Midbrain (tissue), 1 donor: ENCODE measurements at places on chromosomes 1 and 21.

DNA sequence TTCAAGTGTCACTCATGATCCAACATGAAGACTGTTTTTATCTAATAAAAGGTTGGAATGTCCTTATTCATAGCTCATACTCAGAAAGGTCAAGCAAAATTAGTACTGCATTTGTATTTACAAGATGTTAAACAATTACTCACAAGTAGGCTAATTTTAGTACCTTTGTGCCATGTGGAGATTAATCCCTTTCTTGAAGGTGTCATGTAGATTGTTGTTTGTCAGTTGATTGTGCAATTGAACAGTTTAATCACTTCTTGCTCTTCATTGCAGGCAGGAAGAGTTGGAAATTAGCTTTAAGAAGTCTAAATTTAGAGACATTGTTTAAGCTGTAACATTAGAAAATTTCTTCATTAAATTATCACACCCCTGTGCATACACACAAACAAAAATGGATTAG lies 847.1 kb downstream of the KCNT2 start:
- DNase-seq, result no peak

DNA sequence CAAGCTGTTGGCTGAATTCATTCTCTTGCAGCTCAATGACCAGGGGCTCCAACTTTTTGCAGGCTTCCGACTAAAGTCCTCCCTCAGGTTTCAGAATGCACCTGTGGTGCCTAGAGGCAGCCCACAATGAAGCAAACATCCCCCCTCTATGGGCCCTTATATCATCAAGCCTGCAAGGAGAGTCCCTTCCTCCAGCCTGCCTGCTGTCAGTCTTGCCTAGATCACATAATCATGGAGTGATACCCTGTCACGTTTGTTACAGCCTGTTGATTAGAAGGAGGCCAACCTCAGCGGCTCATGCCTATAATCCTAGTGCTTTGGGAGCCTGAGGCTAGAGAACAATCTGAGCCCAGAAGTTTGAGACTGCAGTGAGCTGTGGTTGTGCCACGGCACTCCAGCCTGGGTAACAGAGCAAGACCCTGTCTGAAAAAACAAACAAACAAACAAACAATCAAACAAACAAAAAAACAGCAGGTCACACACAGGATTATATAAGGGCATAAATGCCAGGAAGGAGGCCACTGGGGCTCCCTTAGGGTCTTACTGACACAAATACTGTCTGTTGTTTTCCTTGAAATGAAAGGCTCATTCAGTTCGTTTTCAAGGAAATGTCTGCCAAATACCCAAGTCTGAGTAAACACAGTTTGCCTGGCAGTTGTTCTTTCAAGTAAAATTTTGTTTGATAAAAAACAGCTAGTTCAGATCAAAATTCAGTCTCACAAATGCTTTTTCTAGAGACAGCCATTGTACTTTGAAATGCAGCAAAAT lies 4.7 kb upstream of the SPRR3 start:
- peak; percentile 44 for DNase-seq

- no peak for DNase-seq
These were observed 129.6 kb downstream of the DPYD start for GRCh38 chr1:97791251-97791650.

- no peak for DNase-seq
These were observed 150.8 kb downstream of the SYF2 start for GRCh38 chr1:25081496-25081895.

GRCh38 chr1:14412235-14412634 lies 186.2 kb upstream of the KAZN start:
- no peak for DNase-seq

GRCh38 chr1:100313382-100313781 lies 38.9 kb upstream of the CDC14A start:
- DNase-seq, result no peak

GRCh38 chr1:113675302-113675701 lies 84.0 kb downstream of the PHTF1 start:
- no peak for DNase-seq

DNA sequence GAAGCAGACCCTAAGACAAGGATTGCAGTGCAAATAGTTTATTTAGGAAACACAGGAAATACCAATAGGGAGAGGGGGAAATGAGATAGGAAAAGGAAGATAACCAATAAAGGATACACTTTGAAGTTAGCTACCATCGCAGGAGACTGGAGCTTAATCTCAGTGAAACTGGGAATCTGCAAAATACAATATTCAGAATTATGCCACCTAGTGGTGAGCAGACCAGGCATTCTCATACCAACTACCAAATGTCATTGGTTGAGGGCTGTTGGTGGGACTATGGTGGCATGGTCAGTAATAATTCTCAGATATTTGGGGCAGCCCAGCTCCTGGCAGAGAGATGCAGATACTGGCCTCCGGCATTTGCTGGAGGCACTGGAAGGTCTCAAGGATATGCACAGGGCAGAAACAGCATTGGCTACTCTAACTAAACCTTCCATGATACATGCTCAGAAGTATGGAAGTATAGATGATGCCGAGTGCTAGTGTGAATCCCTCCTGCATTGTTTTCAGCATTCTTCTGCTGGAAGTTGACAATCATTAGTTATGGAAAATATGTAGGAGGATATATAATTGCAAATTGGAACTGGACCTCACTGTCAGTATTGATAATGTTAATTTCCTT lies 11.8 kb upstream of the ZFP69B start:
- peak; percentile 49 for DNase-seq

DNA sequence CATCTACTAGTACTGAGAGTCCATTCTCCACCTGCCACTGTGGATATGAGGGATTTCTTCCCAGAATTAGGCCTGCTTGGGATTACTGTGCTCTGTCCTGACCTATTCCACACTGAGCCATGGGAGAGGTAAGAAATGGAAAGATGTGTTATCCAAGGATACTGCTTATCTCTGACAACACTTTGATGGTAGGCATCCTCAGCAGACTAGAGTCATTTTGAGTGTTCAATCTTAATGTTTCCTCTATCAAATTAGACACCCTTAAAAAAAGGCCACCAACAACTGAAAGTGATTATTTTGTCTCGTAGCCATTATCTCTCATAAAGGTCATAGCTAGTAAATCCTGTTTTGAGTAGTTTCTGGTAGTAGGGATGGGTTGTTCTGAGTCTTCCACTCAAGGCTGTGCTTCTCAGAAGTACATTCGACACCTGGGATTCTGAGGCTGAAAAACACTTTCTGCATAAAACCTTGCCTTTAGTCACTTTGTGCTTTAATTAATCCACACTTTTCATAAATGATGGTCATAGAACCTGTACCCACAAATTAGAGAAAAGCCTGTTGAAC lies 8.8 kb downstream of the ATPAF1 start:
- DNase-seq, result no peak

GRCh38 chr1:204170494-204171155 lies 4.5 kb upstream of the REN start:
- no peak for DNase-seq

- no peak for DNase-seq
These were observed 32.1 kb downstream of the TGFB2 start for GRCh38 chr1:218377143-218377660.

- DNase-seq, result no peak
These were observed 201.5 kb downstream of the S1PR1 start for GRCh38 chr1:101438359-101438758.

DNA sequence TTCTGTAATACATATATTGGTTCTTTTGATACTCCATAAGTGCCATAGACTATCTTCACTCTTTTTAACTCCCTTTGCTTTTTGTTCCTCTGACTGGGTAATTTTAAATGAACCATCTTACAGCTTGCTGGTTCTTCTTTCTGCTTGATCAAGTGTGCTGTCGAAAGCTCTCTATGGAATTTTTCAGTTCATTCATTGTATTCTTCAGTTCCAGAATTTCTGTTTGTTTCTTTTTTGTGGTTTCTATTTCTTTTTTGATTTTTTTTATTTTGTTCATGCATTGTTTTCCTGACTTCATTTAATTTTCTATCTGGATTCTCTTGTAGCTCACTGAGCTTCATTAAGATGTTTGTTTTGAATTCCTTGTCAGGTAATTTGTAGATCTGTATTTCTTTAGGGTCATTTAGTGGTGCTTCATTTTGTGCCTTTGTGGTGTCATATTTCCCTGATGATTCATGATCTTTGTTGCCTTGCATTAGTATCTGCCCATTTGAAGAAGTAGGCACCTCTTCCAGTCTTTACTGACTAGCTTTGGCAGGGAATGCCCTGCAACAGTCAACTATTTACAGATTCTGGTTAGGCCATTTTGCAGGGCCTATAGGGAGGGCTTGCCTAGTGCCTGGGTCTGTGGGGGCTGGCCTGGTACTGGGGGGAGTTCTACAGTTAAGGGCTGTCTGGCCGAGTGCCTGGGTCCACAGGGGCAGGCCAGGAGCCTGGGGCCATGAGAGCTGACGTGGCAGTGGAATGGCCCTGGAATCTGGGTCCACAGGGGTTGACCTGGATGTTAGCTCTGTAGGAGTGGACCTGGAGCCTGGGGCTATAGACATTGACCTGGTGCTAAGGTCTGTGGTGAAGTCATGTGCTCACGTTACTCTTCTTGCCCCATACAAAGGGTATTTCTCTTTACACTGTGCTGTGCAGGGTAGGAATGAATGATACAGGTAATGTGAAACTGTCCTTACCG lies 89.7 kb downstream of the MAGI3 start:
- DNase-seq, result no peak

GRCh38 chr1:193884848-193885558 lies 698.6 kb upstream of the B3GALT2 start:
- DNase-seq, result no peak

- no peak for DNase-seq
These were observed 13.2 kb downstream of the HNRNPR start for GRCh38 chr1:23330846-23331245.

GRCh38 chr1:156496211-156496761 lies 4.3 kb downstream of the MEF2D start:
- DNase-seq, result no peak

GRCh38 chr1:243270097-243270864 lies 14.4 kb downstream of the SDCCAG8 start:
- peak; percentile 18 for DNase-seq

DNA sequence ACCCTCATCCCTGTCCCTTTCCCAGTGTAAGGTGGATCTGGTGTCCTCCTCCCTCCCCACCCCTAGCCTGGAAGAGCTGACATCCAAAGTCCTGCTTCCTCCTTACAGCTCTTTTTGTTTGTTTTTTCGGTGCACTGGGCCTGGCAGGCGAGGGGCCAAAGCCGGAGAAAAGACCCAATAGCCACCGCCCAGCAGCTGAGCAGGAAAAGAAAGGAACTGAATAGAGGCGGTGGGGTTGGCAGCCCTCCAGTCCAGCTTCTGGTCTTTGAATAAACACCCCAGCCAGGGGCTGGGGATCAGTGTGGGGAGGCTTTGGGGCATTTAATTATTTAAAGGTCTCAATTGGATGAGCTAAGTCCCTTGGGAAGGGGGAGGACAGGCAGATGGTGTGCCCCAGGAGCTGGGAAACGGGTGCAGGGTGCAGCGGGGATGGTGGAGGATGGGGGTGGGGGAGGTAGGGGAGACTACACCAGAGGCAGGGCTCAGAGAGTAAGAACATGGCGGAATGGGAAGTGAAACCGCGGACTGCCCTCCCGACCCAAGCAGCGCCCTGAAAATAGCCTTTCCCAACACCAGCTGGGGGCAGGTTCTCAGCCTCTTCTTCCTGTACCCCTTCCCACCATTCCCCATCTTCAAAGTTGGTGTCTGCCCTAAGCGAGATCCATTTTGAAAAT lies 20.2 kb downstream of the BTG2 start:
- peak; percentile 76 for DNase-seq

DNA sequence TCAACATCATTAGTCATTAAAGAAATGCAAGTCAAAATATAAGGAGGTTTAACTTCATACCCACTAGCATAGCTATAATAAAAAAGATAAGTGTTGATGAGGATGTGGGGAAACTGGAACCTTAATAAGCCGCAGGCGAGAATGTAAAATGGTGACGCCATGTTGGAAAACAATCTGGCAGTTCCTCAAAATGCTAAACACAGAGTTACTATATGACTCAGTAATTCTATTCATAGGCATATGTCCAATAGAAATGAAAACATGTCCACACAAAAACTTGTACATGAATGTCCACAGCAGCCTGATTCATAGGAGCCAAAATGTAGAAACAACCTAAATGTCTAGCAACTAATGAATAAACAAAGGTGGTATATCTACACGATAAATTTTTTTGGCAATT lies 23.2 kb downstream of the DDX59 start:
- no peak for DNase-seq

DNA sequence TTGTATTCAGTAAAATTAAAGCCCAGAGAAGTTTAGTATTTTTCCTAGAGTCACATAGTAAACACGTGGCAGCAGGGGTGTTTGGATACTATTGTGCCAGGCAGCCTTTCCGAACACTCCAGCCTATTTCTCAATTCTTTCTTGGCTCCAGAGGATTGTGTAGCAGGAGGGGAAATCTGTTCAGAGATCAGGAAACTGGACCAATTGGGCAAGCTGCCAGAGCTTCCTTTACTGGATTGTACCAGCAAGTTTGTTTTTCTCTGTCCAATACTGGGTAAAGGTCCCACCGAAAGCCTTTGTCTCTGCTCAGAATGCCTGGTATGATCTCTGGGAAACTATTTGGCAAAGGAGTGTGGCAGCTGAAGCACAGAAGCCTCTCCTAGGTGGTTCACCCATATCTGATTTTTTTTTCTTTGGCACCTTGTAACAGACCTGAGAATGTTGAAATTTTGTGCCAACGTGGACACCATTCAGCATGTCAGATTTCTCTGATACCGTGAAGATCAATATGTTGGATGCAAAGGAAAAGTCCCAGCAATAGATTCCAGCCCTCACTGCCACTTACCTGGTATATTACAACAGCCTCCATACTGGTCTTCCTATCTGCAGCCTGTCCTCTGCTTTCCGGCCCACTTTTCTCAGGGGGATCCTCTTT lies 126.2 kb downstream of the FGGY start:
- DNase-seq, result peak; percentile 78

- no peak for DNase-seq
These were observed 26.3 kb downstream of the MTARC1 start for GRCh38 chr1:220813013-220813412.

DNA sequence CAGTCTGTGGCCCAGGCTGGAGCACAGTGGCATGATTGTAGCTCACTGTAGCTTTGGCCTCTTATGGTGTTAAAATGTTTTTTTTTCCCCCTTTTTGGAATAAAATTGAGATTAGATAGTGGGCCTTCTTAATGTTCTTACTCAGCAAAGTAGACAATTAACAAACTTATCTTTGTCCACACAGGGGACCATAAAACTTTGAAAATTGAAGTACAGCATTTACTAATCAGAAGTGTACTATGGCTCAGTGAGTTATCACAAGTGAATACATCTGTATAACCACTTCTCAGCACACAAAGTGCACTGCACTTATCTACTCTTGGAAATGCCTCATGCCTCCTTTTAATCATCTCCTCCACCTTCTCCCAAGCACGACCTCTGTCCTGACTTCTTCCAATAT lies 218.9 kb downstream of the PRDM2 start:
- DNase-seq, result no peak

- DNase-seq, result no peak
These were observed 124.4 kb downstream of the BEND5 start for GRCh38 chr1:48652334-48652733.

GRCh38 chr1:161119092-161119903 lies 1.4 kb downstream of the NIT1 start:
- DNase-seq, result no peak
